ENCODE measurements at places on chromosomes 3 and 15.

DNA sequence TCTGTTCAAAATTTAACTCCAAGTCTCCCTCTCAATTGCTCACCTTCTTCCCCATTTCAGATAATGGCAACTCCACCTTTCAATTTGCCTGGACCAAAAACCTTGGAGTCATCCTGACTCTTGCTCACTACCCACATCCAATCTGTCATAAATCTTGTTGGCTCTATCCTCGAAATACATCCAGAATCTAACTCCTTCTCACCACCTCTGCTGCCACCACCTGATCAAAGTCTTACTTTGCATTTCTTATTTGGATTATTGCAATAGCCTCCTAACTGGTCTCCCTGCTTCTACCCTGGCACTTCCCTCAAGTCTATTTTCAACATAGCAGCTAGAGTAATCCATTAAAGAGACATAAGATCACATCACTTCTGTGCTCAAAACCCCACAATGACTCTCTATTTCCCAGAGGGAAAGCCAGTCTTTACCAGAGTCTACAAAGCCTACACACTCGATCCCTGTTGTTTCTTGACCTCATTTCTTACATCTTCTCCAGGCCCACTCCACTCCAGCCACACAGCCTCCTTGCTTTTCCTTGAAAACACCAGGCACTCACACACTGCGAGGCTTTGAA lies 86.6 kb downstream of the GPR156 start:
- no peak for DNase-seq

GRCh38 chr3:16419640-16420241 lies 93.8 kb downstream of the RFTN1 start:
- DNase-seq, result no peak

- DNase-seq, result no peak
Observed at GRCh38 chr15:67768313-67768977, 56.9 kb upstream of the SKOR1 start.

- DNase-seq, result no peak
Observed at GRCh38 chr3:185188816-185189215, 36.0 kb upstream of the C3orf70 start.

GRCh38 chr3:24773798-24774197 lies 279.1 kb upstream of the THRB start:
- DNase-seq, result peak; percentile 41

DNA sequence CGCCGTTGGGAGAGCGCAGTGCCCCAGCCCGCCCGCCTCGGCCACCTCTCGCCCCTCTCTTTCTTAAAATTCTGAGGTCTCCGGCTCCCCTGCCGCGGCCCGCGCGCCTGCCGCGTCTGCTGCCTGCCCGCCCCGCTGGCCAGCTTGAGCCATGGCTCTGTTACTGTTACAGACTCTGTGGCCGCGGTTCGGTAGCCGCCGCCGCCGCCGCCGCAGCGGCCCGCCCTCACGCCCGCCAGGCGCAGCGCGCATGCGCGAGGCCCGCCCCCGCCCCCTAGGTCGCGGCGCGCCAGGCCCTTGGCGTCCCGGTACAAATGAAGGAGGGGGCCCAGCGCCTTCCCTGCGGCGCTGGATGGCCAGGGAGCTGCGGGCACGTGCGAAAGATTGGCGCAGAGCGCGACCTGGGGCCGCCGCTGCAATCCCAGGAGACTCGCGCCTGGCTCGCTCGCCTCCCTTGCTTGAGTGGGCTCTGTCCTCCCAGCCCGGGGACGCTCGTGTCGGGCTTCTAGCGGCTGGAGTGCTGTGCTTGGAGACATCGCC lies at the start of gene ONECUT1:
TSS of gene ONECUT1 (minus strand) at position 168 of the 540 bp plus-strand sequence. CDS start 452 bp downstream, outside the sequence.
- DNase-seq, result peak; percentile 55

DNA sequence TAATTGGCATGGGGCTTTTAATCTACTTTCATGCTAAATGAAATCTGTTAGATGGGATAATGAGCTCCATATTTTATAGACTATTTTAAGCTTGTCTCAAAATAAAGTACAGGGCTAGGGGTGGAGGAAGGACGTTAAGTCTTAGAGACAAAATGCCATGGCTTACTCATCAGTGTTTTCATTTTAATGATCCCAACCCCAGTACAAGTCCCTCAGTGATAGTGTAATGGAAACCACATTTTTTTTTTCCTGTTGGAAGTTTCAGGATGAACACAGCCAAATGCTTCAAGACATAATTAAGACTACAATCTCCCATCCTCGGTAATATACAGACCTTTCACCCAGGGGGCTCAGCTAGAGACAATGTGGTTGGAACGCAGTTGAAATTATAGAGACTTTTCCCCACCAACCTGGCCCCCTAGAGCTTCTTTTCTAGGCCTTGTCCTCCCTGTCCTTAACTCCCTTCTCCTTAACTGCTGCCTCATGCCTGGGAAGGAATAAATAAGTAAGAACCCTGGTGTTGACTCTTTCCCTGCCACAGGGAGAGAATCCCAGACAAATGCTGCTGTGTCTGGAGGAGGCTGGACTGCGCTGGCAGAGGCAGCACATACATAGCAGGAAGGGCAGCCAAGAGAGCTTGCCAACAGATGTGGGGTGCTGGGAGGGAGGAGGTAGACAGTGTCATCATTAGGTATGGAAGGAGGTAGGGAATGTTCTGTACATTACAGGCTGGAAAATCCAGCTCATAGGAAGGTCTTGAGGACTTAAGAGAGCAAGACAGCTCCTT lies 115.4 kb upstream of the ROPN1 start:
- no peak for DNase-seq

DNA sequence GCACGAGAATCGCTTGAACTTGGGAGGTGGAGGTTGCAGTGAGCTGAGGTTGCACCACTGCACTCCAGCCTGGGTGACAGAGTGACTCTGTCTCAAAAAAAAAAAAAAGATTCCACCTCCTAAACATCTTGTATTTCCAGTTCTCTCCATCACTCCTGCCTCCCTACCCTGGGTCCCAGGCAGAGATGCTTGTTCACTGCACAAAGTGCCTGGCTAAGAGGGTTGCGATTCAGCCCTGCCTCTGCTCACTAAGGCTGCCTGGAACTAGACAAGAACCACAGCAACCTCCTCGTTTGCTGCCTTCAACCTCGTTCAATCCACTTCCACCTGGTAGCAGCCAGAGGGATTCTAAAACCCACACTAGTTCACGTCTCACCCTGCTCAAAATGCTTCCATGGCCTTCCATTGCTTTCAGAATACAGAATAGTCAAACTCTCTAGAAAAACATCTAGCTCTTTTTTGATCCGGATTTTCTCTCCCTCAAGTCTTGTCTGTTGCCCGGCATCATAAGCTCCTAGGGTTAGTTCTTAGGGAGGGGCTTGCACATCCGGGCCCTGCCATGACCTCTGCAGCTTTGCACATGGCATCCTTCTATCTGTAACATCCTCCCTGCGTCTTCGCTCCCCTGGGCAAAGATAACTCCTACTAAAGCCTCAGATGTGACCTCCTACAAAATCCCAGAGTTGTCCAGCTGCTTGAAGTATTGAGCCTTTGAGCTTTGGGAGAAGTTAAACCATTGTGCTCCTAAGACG lies 1.0 kb upstream of the MCM2 start:
- DNase-seq, result no peak

DNA sequence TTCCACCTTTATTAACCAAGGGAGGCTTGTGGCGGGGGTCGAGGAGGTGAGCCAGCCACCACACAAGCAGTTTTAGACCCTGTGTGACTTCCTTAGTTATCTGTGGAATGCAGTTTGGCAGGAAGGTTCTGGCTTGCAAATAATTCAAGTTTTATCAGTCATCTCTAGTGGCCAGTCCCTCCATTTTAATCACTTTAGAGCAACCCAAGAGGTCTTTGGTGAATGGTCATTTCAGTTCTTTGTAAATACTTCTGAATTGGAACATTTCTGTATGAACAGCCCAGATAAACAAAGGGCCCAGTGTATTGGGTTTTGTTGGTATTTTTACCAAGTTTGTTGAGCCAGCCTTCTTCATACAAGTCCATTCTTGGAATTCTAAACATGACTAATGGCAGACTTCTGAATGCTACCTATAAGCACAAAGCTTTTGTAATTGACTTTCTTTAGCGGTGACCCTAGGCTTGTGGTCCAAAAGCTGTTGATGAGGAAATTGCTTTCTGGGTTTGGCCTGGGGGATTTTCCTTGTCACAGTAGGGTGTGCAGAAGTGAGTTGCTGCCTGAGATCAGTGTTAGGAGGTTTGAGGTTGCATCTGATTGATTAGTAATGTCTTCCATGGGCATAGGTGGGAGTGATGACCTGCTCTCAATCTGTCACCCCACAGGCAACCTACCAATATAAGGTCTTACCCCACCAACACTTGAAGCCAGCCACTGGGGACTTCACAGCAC lies 193.3 kb upstream of the TOPAZ1 start:
- no peak for DNase-seq

GRCh38 chr3:2790266-2790815 lies 319.8 kb downstream of the IL5RA start:
- DNase-seq, result no peak

DNA sequence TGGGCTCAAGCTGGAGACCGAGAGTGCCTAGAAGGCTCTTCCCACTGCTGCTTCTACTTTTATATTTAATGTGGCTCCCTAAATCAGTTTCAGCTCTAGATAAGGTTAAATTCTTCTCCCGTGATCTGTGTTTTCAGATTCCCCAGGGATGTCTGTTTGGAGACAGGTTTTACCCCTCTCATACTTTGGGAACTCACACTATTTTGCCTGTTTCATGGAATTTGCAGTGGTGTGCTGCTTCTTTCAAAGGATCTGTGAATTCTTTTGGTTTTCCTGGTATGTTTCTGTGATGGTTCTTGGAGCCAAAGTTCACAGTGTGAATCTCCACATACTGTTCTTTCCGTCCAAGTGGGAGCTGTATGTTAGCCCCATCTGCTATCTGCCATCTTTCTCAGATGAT lies 238.3 kb upstream of the SLITRK3 start:
- no peak for DNase-seq

DNA sequence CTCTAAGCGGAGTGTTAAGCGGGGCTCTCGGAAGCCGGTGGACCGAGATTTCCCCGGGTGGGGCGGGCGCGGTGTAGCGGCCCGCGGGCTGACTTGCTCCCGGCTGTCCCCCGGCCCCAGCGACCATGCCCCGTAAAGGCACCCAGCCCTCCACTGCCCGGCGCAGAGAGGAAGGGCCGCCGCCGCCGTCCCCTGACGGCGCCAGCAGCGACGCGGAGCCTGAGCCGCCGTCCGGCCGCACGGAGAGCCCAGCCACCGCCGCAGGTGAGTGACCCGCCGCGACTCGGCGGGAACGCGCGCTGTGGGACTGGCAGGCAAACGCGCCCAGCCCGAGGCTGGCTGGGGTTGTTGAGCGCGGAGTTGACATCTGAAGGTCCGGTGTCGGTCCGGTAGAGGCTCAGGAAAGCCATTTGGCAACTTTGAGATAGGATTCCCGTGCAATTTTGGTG lies 1.3 kb downstream of the SMC4 start:
- no peak for DNase-seq

GRCh38 chr15:67184208-67184925 lies 70.1 kb downstream of the AAGAB start:
- no peak for DNase-seq

DNA sequence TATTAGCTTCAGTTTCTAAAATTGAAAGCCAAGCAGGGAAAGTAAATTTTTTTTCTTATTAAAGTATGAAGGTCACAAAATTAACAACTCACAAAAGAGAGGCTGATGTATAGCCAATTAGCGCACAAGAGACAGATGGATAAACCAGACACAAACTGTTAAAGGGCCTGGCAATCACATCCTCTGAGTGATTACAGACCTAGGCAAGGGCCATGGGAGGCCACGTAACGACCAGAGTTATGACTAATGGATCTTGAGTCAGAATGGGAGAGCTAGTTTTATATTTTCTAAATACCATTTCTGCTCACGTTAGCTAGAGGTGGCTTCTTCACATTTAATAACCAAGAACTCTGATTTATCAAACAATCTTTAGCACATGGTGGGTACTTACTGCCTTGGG lies 17.8 kb upstream of the SCAMP5 start:
- DNase-seq, result no peak

GRCh38 chr3:130635978-130636377 lies 110.7 kb downstream of the PIK3R4 start:
- no peak for DNase-seq

DNA sequence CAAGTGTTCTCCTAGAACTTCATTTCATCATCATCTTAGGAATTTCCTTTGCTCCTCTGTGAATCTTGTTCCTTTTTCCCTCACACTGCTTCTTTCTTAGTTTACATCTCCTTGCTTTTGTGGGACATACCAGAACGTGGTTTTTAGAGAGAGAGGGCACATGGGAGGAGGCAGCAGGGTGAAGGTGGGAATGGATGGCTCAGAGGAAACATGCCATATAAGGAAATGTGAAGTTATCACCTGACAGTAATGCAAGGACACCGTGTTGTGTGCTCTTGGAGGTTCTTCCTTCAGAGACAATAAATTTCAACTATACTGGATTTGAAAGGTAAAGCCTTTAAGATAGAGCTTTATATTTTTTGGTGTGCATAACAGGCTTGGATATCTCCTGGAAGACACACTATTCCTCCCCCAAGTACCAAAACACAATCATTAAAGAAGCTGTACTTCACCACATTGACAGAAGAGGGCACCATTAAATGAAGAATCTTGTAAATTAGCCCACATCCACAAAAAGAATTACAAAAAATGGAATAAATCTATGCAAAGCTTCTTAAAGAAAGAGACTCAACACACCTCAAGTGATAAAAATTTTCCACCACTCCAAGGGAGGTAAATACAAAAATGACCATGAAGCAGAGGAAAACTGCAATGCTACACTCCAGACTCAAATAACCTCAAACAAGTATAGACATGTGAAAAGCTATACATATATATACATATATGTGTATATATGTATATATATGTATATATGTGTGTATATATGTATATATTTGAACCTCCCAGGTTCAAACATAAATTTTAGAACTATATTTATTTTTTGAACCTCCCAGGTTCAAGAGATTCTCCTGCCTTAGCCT lies 26.1 kb downstream of the RPL39L start:
- DNase-seq, result no peak

DNA sequence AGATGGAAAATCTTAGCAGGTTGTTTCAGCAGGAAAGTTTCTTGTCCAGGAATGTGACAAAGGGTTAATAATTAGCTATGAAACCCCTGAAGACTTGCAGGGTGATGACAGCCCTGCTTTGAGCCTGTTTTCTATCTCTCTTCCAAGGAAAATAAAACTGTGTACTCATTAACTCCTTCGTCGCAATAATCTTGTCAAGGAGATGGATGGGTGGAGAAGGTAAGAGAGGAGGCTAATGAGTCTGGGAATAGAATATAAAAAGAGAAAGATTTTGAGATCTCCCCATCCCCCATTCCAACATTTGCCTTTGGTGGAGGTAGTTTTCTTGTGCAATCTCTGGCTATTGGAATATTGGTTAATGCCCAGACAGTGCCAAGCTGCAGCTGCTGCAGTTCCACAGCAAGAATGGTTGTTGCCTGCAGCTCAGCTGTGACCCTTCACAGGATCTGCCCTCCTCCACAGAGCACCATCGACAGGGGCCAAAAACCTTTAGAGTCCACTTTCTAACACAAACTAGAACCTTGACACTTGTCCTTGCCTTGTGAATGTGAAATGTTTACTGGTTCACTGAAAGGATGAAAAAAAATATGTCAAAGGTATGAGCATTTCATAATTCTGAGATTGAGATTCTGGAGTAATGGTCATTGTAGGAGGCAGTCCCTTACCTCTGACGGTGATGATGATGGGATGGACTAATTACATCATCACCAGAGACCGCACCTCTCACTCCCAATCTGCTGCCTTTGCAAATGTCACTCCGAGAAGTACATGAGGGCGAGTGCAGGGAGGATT lies 4.2 kb upstream of the LRIG1 start:
- no peak for DNase-seq

GRCh38 chr15:63870487-63871209 lies 36.9 kb upstream of the HERC1 start:
- DNase-seq, result no peak

All from NCI-H1092 (cell line).